ENCODE measurements at places on chromosomes 4 and X. TPM values are rescaled to one million over a fixed set of nuclear protein-coding genes. Genes with fewer than 3 reads are reported as not detected.

The HDAC8 gene
- total RNA-seq: 24.7 TPM

The TLR10 gene
- total RNA-seq: not detected

The ANKRD50 gene
- total RNA-seq: 33.3 TPM

The TENM3 gene
- 399 TPM for total RNA-seq

The PAGE1 gene
- not detected for total RNA-seq

The SSX2B gene
- not detected for total RNA-seq

The DCLK2 gene
- total RNA-seq: 0.39 TPM

The RBMXL3 gene
- total RNA-seq: not detected

The SUPT20HL1 gene
- total RNA-seq: not detected

The HERC3 gene
- total RNA-seq: 57.7 TPM

The ATP1B4 gene
- total RNA-seq: not detected

The ATOH1 gene
- total RNA-seq: not detected

The HADH gene
- 14.1 TPM for total RNA-seq

The P2RY4 gene
- total RNA-seq: 0.43 TPM

The UGT2B11 gene
- total RNA-seq: not detected

The GRIPAP1 gene
- 13.3 TPM for total RNA-seq

The ZMAT1 gene
- 0.11 TPM for total RNA-seq

The MCTS1 gene
- 32.4 TPM for total RNA-seq

The FAM13A gene
- 5.3 TPM for total RNA-seq

The SPANXD gene
- total RNA-seq: not detected

The DRD5 gene
- not detected for total RNA-seq

The RPA4 gene
- total RNA-seq: 0.65 TPM

The RAB40A gene
- 2.7 TPM for total RNA-seq

The FAT4 gene
- total RNA-seq: 9.0 TPM

The NHSL2 gene
- not detected for total RNA-seq

The FREM3 gene
- total RNA-seq: not detected

The ADH1B gene
- not detected for total RNA-seq

The TLR2 gene
- under 0.01 TPM for total RNA-seq

The RASGEF1B gene
- 2.7 TPM for total RNA-seq

The MTCP1 gene
- total RNA-seq: 17.7 TPM

The FAM193A gene
- total RNA-seq: 23.2 TPM

The TSPAN7 gene
- not detected for total RNA-seq

The NSUN7 gene
- total RNA-seq: 0.65 TPM

The ARHGAP36 gene
- total RNA-seq: not detected

The VCX gene
- total RNA-seq: not detected

The IL2RG gene
- total RNA-seq: not detected

The PPP2R2C gene
- 0.65 TPM for total RNA-seq

The HELT gene
- not detected for total RNA-seq

The F9 gene
- total RNA-seq: not detected

The POLN gene
- 2.8 TPM for total RNA-seq

The ARHGAP4 gene
- 2.9 TPM for total RNA-seq

The MAGEA2B gene
- not detected for total RNA-seq

The ZAR1 gene
- total RNA-seq: 0.79 TPM

The TMEM156 gene
- total RNA-seq: not detected

The PRDM8 gene
- not detected for total RNA-seq

The TRAM1L1 gene
- total RNA-seq: 6.3 TPM

The ZNF711 gene
- total RNA-seq: 7.9 TPM

The TEC gene
- total RNA-seq: 0.39 TPM

Data from placental epithelial cell (primary cell).